ENCODE measurements at places on chromosomes 5 and 9. TPM values are rescaled to one million over a fixed set of nuclear protein-coding genes. Genes with fewer than 3 reads are reported as not detected.

The SPINK5 gene
- 0.20 TPM for total RNA-seq

The IRX4 gene
- not detected for total RNA-seq

The MARCOL gene
- not detected for total RNA-seq

The C9orf153 gene
- total RNA-seq, result not detected

The TTLL11 gene
- total RNA-seq, result 7.5 TPM

The DMGDH gene
- total RNA-seq, result 3.5 TPM

The GPX8 gene
- total RNA-seq, result 46.7 TPM

DNA sequence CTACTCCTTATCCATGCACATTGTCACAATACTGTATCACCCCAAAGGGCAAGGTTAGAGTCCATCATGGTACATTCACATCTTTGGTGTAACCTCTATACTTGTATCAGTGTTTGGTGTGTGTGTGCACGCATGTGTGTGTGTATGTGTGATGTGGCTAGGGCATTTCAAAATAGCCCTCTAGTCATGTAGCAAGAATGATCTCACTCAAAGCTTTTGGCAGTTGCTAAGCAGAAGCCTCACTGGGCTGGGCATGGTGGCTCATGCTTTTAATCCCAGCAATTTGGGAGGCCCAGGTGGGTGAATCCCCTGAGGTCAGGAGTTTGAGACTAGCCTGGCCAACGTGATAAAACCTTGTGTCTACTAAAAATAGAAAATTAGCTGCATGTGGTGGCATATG lies 245.3 kb downstream of the ADGRV1 start:
- DNase-seq, result no peak

- DNase-seq, result no peak
Observed at GRCh38 chr9:7369384-7369821, 430.2 kb downstream of the DMAC1 start.

DNA sequence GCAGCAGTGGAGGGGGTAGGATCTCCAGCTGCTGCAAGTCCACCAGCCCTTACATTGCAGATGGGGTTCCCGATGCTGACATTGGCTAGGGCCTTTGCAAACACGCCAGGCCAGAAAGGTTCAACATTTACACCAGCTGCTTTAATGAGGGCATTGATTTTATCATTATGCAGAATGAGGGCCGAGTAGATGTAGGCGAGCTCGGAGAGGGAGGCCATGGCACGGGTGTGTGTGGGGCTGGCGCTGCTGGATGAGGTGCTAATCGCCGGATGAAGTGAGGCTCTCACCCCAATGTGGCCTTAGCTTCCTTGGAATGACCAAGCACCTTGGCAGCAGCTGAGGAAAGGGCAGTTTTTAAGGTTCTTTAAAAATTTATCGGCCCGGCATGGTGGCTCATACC lies 27.4 kb downstream of the PHAX start:
- no peak for DNase-seq

DNA sequence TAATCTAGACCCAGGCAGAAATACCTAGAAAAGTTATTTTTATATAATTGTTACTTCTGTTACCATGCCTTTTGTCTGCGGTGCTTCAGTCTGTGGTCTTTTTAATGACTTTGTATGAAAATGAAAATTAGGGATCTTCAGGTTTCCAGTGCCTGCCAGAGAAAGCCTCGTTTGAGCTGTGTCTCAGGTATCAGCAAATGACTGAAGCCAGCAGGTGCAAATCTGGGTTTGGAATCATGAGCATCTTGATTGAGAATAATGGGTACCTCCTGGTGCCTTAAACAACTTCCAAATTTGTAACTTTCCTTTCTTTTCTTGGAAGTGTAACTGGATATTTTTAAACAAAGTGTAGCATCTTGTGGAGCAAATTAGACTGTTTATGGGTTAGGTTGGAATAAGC lies 4.3 kb downstream of the ZBTB34 start:
- DNase-seq, result no peak

DNA sequence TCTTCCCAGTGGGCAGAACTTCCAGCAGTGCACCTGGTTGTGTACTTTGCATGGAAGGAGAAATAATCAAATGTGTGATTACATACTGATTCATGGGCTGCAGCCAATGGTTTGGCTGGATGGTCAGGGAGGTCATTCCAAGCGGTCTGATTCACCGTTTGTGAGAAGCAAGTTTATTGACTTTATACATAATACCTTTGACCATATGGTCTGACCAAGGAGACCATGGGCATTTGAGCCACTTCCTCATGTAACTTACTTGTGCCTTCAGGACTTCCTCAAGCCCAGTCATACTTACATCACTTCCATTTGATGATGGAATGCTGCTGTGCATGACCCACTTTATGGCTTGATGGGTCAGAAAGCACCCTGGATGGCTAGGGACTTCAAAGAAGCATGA lies 41.1 kb downstream of the DAP start:
- DNase-seq, result no peak

All from ovary (tissue), 10 donors.